AG20443 (cell line): ENCODE measurements at places on chromosomes 2 and 18.

DNA sequence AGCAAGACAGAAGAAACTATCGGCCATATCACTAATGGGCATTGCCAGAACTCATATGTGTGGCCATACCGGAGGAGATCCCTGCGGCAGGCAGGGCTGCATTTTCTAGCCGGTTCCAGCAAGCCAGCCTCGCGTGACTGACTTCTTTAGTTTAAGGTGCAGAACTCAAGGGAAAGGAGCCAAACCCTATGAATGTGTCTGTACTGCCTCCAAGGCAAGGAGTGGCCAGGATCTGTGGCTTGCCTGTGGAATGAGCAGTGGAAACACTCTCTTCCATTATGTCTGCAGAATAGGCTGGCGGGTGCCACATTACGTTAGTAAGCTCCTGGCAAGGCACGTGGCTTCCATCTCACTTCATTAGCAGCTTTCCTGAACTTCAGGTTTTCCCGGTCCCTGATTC, 137.6 kb downstream of the ATL2 start:
- peak; percentile 16 for DNase-seq

DNA sequence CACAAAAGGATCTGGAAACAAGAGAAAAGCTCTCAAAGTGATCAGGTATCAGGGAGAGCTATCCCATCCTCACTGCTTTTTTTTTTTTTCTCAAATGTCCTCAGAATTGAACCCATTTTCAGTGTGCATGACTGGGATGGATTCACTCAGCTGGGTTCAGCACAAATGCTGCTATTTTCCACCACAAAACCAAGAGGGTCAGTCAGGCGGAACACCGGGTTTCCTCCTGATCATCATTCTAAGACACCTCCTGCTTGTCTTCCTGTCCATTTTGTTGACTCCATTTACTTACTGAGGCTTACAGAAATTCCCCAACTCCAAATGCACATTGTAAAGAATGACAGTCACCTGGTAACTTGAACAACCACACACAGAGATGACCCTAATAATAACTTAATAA, 39.9 kb downstream of the CYRIA start:
- DNase-seq, result no peak

DNA sequence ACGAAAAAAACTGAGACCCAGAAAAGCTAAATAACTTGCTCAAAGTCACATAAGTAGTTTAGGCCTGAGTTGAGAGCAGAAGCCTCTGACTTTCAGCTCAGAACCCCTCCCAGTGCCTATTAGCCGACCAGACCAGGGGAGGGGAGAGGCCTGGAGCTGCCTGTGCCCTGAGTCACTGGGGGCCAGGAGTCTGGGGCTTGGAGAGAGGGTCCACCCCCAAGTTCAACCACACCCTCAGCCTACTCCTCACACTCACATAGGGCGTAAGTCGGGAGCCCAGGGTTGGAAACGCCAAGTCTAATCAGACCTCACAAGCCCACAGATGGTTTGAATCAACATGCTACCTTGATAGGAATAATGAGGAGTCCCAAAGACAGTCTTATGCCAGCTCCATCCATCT, 12.6 kb upstream of the PKDCC start:
- no peak for DNase-seq

GRCh38 chr18:5879479-5879882, 15.8 kb downstream of the TMEM200C start:
- peak; percentile 46 for DNase-seq

DNA sequence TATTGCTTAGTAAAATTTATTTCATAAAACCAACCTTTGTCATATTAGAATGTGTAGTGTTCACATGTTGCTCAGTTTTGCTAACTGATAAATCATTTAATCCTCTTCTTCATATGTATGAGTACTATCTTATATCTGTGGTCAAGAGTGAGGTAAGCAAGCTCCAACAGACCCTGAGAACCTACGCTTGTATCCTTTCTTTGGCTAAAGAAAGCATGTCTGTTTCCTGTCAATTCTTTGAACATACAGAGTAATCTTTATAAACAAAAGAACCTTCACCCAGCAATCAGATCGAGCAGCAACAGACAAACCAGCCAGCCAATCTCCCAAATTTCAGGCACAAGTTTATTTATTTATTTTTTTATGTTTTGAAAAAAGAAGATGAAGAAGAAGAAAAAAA, 6.4 kb downstream of the ADCYAP1 start:
- DNase-seq, result no peak

- no peak for DNase-seq
Observed at GRCh38 chr2:205714789-205715720, 32.8 kb downstream of the NRP2 start.

GRCh38 chr18:75783566-75784281, 356.2 kb upstream of the SMIM21 start:
- DNase-seq, result no peak

- DNase-seq, result no peak
Observed at GRCh38 chr2:133138693-133139092, 429.6 kb downstream of the NCKAP5 start.

GRCh38 chr2:15797939-15798281, 142.4 kb upstream of the MYCN start:
- DNase-seq, result no peak

DNA sequence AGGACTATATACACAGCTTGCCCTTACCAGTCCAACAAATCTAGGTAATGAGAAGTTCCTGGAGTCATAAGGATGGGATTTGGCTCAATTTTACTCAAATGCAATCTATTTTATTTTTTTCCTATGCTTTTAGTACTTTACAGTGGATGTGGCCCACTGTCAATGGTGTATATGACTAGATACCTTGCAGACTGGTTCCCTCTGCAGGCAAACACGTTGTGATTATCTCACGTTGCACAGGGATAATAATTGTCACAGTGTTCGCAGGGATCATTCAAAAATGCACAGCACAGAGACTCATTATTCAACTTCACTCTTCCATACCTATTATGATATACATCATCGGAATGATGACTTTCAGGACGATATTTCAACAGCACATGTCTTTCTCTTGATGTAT, 359.7 kb downstream of the MBD2 start:
- DNase-seq, result no peak

- DNase-seq, result no peak
Observed at GRCh38 chr2:223044092-223044836, 7.7 kb upstream of the KCNE4 start.

DNA sequence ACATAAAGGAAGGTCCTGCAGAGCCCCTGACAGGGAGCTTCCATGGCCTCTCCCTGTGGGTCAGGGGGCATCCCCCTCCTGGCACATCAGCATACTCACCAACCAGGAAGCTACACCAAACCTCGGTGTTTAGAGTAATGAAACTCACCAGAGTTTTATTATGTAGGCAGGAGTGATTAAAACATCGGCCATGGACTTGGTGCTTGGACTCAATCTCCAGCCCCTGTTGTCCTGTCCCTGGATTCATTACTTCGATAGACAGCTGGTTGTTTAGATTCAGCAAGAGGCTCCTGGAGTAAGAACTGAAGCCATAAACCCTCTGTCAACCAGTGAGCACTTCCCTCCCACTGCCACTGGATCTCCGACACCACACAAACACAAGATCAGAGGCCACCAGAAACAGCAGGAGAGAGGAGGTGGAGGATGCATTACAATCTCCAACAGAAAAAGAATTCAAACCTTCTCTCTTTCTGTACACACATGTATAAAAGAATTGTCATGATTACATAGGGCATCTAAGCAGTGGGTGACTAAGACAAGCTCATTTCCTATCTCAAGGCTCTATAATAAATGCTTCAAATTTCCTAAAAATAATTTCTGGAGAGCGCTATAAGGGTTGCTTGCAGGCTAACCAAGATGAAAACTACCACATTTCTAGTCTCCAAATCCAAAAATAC, 27.2 kb downstream of the TBC1D8 start:
- no peak for DNase-seq

- no peak for DNase-seq
Observed at GRCh38 chr2:23273786-23274185, 111.2 kb upstream of the KLHL29 start.

GRCh38 chr2:112821682-112822081, 14.9 kb downstream of the IL1B start:
- no peak for DNase-seq

DNA sequence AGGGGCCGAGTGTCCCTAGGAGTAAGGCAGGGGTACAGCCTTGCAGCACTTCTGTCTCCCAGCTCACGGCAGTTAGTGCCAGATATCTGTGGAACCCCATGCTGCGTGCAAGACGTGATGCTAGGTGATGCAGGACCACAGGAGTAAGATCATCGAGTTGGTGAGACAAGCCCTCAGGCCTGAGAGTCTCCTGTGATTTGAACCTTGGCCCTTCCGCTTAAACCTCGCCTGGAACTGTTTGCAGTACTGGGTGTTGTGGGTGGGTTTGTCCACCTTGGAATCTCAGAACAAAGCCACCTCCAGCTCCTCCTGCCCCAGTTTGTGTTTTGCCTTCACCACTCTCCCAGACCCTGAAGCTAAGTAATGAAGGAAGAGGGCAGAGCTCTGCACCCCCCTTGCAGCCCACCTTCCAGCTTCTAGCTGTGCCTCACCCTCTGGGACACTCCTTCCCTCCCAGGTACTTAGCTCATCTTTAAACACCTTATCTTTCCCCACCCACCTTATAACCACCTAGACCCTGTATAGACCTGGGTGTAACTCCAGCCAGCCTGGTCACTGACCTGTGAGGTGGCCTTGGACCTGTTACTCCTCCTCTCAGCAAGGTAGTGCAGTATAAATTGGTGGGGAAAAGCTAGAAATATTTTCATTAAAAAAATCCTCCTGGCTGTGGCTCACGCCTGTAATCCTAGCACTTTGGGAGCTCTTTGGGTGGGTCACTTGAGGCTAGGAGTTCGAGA, 6.6 kb downstream of the CNNM4 start:
- no peak for DNase-seq

- DNase-seq, result no peak
Observed at GRCh38 chr2:70469435-70469834, 84.2 kb downstream of the TGFA start.

- DNase-seq, result no peak
Observed at GRCh38 chr18:51686590-51686989, 489.1 kb upstream of the MEX3C start.

DNA sequence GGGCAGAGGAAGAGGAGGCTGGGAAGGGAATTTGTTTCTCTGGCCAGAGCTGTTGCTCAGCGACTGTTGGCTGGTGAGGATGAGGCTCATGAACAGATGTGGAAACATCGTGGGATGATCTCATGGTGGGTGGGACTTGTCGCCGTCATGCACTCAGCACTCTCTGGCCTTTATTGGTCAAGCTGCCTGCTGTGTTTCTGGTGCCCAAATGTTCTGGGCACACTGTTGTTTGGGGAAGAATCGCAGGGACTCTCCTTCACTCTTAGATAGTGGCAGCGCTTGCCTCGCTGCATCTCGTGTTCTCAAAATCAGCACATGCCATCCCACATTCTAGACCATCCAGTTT, 145.6 kb downstream of the AGAP1 start:
- DNase-seq, result peak; percentile 92

GRCh38 chr2:273333-273732, 8.6 kb downstream of the ACP1 start:
- no peak for DNase-seq

DNA sequence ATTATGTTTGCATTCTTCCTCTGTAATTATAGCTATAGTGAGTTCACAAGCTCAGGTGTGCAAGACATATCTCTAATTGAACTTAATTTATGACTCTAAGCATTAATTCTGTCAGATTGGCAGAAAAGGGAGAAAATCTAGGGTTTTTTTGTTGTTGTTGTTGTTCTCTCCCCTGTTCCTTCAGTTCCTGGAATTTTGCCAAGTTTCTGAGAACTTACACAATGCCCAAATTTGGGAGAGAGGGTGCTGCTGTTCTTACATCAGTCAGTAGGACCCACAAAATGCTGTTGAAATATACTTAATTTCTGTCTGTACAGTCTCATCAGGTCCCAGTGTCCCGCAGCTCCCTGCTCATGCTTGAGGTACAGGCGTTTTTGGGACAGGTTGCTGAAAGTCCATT, 221.8 kb upstream of the RBMS1 start:
- no peak for DNase-seq
